Hepatocyte (in vitro differentiated cells): ENCODE measurements at places on chromosomes 5 and 9. TPM values are rescaled to one million over a fixed set of nuclear protein-coding genes. Genes with fewer than 3 reads are reported as not detected.

CTXN3 gene
- not detected in 2 replicates for total RNA-seq

KCNIP1 gene
- total RNA-seq: 0.43 and 1.5 TPM in 2 replicates

ZNF367 gene
- total RNA-seq: 3.3 and 3.6 TPM in 2 replicates

DNA sequence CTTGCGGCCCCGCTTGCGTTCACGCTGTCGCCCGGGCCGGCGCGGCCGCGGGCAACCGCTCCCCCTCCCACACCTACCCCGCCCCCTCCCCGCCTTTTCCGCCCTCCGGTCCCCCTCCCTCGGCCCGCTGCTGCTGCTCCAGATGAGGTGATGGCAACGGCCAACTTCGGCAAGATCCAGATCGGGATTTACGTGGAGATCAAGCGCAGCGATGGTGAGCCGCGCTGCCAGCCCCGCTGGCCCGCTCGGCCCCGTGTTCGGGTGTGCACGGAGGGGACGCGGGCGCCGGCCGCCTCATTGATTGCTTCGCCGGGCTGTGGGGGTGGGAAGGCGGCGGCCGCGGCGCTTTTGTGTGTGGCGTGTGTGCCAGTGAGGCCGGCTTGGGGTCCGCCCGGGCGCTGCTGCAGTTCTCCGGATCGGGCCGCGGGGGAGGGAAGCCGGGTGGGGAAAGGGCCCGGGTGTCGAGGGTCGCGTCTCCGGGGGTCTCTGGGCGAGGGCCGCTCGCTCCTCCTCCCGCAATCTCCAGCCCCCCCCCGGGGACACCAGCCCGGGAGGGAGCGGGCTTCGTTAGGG, 403 bp downstream of the KIF2A start:
- peak; percentile 75 for DNase-seq

- no peak for DNase-seq
These were observed 90.8 kb downstream of the HACD4 start for GRCh38 chr9:20940447-20941173.

DNA sequence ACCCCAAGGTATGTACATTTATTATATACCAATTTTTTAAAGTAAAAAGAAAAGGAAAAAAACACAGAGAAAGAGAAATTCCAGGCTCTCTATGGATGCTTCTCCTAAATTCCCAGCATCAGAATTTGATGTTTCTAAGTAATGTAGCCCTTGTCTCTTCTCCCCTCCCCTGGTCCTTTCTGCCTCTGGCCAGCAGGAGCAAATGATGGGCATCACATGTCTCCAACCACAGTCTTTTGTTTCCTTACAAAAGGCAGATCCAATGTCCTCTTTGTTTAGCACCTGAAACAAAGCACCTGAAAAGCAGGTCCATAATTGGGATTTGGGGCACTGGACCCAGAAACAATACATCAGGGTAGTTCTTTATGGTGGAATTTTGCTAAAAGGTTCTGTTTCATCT, 50.4 kb upstream of the APC start:
- no peak for DNase-seq

DNA sequence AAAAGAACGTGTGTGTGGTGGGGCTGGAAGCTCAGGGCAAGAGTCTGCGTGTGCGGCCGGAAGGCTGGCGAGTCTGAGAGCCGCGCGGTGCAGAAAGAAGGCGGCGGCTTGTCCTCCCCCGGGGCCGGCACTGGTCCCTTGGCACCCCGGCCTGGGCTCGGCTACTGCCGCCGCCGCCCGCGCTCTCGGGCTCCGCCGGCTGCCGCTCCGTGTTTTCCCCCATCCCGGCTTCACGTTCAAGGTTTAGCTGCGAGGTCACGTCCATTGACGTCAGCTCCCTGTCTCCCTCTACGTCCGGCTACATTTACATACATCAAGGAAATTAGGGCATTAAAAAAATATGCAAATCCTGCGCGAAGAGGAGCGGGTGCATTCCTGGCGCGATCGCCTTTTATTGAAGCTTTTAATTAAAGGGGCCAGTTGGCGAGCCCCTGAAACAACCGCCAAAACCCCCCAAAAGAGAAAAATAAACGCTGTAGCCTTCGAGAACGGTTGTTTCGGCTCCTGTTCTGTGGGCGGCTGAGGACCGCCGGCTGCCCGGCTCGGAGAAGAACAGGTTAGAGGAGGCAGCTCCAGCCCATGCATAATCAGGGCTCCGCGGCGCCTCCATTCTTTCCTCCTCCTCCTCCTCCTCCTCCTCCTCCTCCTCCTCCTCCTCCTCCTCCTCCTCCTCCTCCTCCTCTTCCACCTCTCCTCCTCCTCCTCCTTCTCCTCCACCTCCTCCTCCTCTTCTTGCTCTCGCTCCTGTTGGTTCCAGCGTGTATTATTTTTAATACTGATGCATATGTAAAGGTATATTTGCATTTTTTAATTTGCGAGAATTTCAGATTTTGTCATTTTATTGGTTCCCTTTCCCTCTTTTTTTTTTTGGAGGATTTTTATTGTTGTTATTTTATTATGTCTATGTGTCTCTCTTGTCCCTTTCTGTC, 207.0 kb downstream of the MEF2C start:
- peak; percentile 62 for DNase-seq

- no peak for DNase-seq
These were observed 11.7 kb downstream of the TAL2 start for GRCh38 chr9:105673850-105674387.

DNA sequence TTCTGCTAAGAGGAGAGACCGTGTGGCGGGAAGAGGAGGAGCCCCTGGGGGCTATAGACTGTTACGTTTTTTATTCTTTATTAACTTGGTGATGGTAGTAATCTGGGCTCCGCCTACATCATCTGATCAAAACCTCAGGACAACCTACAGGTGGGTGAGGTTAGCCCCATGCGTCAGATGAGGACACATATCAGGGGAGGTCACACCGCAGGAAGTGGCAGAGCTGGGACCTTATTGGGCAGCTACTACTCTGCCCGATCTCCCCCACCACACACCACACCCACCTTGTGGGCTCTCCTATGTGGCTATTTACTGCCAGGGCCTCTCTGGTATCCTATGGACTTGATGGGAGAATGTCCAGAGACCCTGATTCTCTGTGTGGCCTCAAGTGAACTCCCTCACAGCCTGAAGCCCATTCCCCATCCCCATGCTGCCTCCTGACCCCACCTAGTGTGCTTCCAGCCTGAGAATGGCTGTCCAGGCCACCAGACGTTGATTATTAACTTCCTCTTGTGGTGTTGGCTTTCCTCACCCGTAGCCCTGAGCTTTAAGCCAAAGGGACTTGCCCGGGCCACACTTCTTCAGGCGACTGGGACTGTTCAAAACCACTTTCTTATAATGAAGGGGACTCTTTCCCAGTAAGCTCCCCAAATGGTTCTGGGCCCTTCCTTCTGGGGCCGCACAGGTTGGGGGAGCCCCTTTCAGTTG, 8.2 kb downstream of the UNC5A start:
- no peak for DNase-seq

DNA sequence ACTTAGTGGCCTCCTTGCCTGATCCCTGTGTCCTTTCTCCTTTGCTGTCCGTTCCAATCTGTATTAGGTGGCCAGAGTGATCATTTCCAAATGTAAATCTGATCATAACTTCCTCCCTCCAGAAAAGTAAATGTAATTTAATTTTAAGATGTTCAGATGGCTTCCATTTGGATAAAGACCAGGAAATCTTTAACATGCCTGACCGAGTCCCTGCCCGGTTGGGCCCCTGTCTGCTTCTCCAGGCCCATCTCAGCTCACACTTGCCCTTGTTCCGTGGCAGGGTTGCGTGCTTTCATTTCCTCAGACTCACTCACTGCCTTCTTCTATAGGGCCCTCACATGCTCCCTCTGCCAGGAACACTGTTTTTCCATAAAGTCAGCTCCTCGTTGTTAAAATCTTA, 7.6 kb downstream of the MAP3K1 start:
- no peak for DNase-seq

GRCh38 chr9:98992107-98992884, 48.6 kb downstream of the COL15A1 start:
- no peak for DNase-seq

DNA sequence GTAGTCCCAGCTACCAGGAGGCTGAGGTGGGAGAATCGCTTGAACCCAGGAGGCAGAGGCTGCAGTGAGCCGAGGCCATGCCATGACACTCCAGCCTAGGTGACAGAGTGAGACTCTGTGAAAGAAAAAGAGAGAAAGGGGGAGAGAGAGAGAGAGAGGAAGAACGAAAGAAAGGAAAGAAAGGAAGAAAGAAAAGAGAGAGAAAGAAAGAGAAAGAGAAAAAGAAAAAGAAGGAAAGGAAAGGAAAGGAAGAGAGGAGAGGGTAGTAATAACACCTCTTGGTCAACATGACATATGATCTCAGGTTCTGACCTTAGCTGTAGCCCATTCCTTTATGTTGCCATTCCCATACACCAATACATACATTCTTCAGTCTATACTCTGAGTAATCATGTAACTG, 14.1 kb downstream of the FBXW11 start:
- DNase-seq: no peak

DNA sequence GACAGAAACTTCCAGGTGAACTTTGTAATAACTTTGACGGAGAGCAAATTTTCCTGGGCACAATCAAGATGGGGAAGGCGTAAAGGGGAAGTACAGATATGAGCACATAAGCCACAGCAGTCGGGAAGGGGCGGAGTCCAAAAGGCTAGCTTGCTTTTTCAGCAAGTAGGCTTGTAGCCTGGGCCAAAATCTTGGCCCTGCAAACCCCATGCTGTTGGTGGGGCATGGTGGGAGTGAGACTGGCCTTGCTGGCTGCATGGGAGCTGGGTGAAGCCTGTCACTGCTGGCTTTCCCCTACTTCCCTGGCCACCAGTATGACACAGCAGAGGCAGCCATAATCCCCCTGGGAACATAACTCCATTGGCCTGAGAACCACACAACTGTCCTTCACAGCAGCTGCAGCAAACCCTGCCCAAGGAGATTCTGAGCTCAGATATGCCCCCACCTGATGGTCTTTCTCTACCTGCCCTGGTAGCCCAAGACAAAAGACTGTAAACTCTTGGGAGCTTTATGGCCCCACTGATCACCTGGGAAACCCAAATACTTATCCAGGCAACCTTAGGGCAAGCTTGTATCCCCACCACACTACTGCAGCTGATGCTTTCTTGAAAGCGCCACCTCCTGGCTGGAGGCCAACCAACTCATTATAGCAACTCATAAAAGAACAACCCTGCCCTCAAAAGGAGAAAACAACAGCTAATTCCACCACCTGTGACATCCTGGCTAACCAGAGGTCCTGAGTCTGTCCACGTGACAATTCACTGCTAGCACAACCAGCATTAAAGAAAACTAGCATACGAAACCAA, 24.0 kb downstream of the DCTN4 start:
- DNase-seq: no peak

- DNase-seq: no peak
These were observed 46.4 kb downstream of the CDK7 start for GRCh38 chr5:69281114-69281513.

- DNase-seq: no peak
These were observed 101.4 kb downstream of the ARHGAP26 start for GRCh38 chr5:142871363-142872193.

DNA sequence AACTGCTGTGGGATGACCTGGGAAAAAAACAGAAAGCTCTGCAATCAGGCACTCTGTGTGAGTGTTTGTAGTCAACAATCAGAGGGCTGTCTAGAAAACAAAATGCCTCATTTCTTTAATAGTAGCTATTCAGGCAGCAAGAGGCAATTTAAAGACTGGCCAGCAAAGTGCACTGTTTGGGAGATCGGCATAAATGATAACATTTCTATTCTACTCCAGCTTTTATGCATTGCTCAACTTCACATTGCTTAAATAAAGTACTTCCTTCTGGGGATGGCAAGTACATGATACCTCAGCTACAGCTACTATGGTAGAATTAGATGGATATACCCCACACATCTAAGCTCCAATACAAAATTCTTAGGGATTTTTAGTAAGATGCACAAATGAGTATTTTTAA, 193.1 kb downstream of the DCP2 start:
- DNase-seq: no peak

DNA sequence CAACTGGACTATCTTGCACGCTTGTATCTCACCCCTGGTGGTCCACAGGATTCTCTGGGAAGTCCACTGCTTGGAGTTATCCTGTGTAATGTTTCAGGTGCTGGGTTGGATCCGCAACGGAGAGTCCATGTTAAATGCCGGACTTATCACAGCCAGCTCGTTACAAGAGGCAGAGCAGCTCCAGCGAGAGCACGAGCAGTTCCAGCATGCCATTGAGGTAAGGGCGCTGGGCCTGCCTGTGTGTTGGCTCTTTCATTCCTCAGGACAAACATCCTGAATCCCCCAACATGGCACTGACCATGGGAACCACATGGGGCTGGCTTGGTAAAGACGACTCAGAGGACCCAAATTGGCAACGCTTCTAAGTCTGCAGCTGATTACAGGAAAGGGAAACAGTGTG, 214.8 kb upstream of the OTULINL start:
- no peak for DNase-seq

GRCh38 chr5:107670932-107671741, at the start of gene EFNA5:
Gene EFNA5 (minus strand): TSS chr5:107670937.
- peak; percentile 74 for DNase-seq
